ENCODE measurements at places on chromosomes 6 and 20. TPM values are rescaled to one million over a fixed set of nuclear protein-coding genes. Genes with fewer than 3 reads are reported as not detected.

DNA sequence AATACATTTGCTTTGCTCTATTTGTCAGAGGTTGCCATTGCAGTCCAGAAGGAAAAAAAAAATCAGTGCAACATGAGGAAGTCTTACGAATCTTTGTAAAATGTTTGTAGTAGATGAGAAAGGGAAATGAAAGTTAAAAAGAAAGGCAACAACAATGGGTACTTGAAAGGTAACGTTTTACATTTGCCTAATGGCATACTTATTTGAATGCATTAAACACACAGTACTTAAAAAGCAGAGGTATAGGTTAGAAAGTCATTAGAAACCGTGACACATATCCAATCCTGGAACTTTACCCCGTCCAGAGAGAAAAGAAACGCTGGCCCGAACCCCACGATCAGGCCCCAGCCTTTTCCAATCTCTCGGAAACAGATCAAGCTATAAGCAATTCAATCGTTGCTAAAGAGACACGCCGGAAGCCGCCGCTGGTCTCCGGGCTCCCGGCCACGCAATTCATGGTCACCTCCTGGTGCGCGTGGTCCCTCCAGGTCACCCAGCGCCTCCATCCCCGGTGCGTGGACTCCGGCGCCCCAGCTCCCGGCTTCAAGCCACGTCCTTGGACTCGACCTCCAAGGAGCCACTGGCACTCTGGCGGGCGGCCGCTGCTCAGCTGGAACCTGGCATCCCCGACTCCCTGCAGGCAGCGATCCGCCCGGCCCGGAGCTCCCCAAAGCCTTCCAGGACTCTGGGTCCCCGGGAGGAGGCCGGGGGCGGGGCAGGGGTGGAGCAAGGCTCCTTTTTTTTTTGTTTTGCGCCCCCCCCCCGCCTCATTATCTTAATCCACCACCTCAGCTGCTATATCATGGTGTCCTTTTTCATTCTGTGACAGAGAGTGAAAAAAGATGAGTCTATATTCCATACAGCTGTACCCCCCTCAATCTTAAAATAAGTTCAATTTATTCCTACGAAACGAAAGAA is at the start of gene SLC18B1:
Gene SLC18B1, minus strand, starts transcription at position 687 of the 918 bp plus-strand sequence. Its CDS starts 181 bp downstream, at position 506.
- H3K4me1 ChIP-seq: peaks cover 7% of the 10 kb centered on the region
- peak; percentile 75 for DNase-seq
- H3K27ac ChIP-seq: no peak within 1 kb of the TSS
- H3K36me3 ChIP-seq: peaks cover 19% of the 10 kb centered on the region
- H3K4me3 ChIP-seq: peak within 1 kb of the TSS; percentile 91

Gene GSTA4
- 12.6 TPM for total RNA-seq

Gene TFAP2D
- total RNA-seq: not detected

Gene GSTA2
- total RNA-seq: 0.14 TPM

- no peaks in the 10 kb centered on the region for H3K27me3 ChIP-seq
- no peak overlapping the region for H3K4me3 ChIP-seq
- H3K4me1 ChIP-seq: peaks cover 19% of the 10 kb centered on the region
- H3K36me3 ChIP-seq: 0 out of 2 replicates have a peak, but pooled peaks cover under 1% of the 10 kb centered on the region
- no peak overlapping the region for H3K27ac ChIP-seq
Measured at GRCh38 chr6:14765106-14765505, 480.8 kb upstream of the JARID2 start.

GRCh38 chr6:67952121-67952520 is 683.0 kb upstream of the ADGRB3 start:
- no peak overlapping the region for H3K27ac ChIP-seq
- peaks cover 3% of the 10 kb centered on the region for H3K27me3 ChIP-seq
- no peak overlapping the region for H3K4me3 ChIP-seq
- peaks cover 8% of the 10 kb centered on the region for H3K4me1 ChIP-seq
- H3K36me3 ChIP-seq: peaks cover 33% of the 10 kb centered on the region

DNA sequence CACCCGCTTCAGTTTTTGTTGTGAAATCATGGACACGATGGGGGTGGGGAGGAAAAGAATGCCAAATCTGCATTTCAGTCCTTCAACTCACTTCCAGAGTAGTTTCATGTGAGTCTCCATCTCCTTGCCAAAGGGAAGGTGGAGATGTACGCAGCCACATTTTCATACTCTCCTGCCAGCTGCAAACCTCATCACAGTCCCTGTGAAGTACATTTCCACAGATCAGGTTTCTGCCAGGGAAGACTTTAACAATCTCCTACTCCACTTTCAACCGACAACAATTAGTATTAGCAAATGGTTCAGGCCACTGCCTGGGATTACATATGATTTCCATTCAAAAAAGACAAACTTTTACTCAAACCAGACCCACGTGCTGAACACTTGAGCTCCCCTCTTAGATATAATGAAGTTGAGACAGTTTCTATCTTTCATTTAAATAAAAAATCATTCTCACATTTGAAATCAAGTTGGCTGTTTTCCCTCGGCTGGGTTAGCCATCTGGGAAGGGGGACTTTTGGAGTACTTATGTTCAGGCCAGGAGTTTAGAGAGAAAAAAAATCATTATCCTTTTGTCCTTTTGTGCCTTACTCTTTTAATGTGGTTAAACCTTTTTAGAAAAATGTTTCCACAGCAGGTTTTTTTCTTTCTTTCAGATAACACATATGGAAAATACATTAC is 51.0 kb upstream of the CEP162 start:
- H3K27ac ChIP-seq: peak overlapping the region; percentile 33
- no peaks in the 10 kb centered on the region for H3K27me3 ChIP-seq
- peaks cover 6% of the 10 kb centered on the region for H3K4me1 ChIP-seq
- no peak overlapping the region for H3K4me3 ChIP-seq
- no peaks in the 10 kb centered on the region for H3K36me3 ChIP-seq

Data from WTC11 (cell line).